ENCODE measurements at places on chromosomes 16 and 17. TPM values are rescaled to one million over a fixed set of nuclear protein-coding genes. Genes with fewer than 3 reads are reported as not detected.
A peak's percentile ranks its signal among the peaks of the same experiment; 100 is the strongest.

GRCh38 chr17:50518384-50519023, 10.3 kb downstream of the MYCBPAP start:
- no peak for DNase-seq
- H3K4me3 ChIP-seq, result no peak overlapping the region
- H3K36me3 ChIP-seq, result no peaks in the 10 kb centered on the region
- no peaks in the 10 kb centered on the region for H3K27me3 ChIP-seq
- peaks cover 11% of the 10 kb centered on the region for H3K4me1 ChIP-seq

DNA sequence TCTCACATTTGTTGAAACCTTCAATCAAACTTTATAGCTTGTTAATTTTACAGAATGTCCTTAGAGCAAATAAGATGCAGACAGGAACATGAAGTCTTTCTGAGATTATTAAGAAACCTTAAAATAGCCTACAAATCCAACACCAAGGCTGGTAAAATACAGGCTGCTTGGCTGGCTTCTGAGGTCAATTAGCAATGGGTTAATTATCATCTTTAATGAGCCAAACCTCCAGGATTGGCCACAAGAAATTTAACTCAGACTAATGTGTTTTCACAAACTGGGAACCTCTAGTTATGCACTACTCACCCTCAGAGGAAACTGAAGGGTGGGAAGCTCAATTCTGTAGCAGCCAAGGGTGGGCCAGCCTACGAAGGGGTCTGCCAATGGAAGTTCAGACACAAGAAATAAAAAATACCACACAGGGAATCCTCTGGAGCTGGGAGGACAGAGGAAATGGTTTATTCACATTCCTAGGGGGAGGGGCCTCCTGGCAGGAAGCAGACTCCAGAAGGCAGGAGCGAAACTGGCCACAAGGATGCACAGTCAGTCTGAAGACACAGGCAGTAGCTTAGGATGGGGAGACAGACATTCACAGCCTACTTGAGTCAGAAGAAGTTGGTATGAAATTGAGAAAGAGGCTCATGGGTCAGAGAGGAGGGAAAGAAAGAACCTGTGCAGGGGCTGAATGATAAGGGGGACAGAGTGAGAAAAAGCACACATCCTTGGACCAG, 36.1 kb downstream of the HIC1 start:
- no peak overlapping the region for H3K27ac ChIP-seq
- DNase-seq, result peak; percentile 74
- no peak overlapping the region for H3K4me3 ChIP-seq
- peaks cover 32% of the 10 kb centered on the region for H3K4me1 ChIP-seq
- no peaks in the 10 kb centered on the region for H3K27me3 ChIP-seq
- H3K36me3 ChIP-seq, result no peaks in the 10 kb centered on the region

DNA sequence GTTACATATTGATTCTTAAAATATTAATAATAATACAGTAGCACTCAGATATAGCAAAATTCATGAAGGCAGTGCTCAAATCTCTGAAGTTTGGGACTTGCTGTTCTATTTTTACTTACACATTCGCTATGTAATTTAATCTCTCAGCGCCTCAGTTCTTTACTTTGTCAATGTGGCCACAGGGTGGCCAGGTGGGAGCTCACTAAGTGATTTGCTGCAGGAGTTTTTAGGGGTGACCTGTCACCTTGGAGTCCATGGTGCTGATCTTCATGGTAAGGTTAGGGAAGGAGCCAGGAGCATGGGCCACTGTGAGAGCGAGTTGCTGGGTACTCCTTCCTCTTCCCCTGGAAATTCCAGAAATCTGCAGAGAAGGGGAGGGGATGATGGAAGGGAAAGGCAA, 28.1 kb downstream of the VWA3A start:
- H3K4me1 ChIP-seq, result no peaks in the 10 kb centered on the region
- H3K27ac ChIP-seq, result no peak overlapping the region
- H3K27me3 ChIP-seq, result no peaks in the 10 kb centered on the region
- H3K4me3 ChIP-seq, result no peak overlapping the region
- no peak for DNase-seq

DNA sequence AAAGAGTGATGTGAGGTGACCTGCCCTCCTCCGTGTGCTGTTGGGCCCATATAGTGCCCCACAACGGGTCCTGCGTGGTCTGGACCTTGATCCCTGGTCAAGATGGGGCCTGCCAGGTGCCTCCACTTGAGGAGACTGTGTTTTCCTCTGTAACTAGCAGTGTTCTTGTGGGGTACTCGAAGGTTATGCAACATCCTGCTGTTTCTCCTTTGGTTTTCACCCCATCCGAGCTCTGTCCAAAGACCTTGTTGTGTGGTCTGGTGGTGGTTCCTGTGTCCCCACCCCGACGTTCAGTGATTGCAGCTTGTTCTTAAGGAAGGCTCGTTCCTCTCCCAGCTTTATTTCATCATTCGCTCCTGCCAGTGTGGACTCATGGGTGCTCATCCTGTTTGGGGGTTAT, 38.7 kb upstream of the ZNF750 start:
- H3K4me1 ChIP-seq, result peaks cover 16% of the 10 kb centered on the region
- H3K4me3 ChIP-seq, result no peak overlapping the region
- no peak overlapping the region for H3K27ac ChIP-seq
- no peak for DNase-seq
- H3K27me3 ChIP-seq, result no peaks in the 10 kb centered on the region

DNA sequence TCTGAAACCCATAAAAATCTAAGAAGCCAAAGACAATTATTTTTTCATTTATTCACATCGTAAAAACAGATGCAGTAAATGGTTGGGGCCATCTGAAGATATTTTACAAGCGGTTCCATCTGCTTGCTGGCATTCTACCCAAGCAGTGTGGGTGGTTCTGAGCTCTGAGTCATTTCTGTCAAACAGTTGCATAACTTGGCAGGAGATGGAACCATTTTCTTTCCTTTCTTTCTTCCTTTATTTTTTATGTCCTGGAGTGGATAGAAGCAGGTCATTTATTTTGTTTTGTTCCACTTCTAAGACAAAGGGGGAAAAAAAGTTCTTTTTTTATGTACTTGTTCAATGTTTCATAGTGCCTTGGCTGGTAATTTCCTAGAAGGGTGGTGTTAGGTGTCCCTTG, 1151.9 kb upstream of the GOT2 start:
- no peak overlapping the region for H3K27ac ChIP-seq
- H3K4me3 ChIP-seq, result no peak overlapping the region
- DNase-seq, result no peak
- no peaks in the 10 kb centered on the region for H3K36me3 ChIP-seq

DNA sequence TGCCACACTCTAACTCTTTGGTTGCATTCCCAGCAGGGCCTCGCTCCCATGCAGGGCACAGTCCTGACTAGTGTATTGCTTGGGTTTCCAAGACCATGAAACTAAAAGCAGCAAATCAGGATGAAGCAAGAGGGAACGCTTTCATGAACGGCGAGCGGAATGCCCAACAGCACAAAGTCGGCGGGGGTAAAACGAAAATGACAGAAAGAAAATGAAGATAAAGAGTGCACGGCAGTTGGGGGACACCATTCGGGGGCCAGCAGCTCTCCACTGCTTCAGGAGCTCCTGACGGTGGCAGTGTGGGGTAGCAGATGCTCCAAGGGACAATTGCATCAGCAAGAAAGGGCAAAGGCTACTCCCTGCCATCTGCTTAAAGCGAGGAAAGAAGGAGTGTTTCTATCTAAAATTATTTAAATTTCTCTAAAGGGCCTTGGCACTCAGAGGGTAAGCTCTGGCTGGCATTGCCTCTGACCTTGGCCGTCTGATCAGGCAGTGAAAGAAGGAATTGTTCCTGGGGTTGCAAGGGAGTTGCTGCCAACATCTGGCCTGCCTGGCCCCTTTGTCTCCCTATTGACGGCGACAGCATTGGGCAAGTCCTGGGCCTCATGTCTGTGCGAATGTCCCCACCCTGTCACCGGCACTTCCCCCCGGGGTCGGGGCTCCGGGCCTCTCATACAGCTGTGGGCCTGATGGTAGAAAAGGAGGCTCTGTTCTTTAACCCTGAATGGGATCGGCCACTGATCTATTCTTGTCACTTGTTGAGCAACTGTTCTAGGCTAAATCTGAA, 138.2 kb downstream of the CMIP start:
- H3K27me3 ChIP-seq, result no peaks in the 10 kb centered on the region
- no peak overlapping the region for H3K27ac ChIP-seq
- H3K36me3 ChIP-seq, result no peaks in the 10 kb centered on the region
- DNase-seq, result peak; percentile 37
- peaks cover 8% of the 10 kb centered on the region for H3K4me1 ChIP-seq

DNA sequence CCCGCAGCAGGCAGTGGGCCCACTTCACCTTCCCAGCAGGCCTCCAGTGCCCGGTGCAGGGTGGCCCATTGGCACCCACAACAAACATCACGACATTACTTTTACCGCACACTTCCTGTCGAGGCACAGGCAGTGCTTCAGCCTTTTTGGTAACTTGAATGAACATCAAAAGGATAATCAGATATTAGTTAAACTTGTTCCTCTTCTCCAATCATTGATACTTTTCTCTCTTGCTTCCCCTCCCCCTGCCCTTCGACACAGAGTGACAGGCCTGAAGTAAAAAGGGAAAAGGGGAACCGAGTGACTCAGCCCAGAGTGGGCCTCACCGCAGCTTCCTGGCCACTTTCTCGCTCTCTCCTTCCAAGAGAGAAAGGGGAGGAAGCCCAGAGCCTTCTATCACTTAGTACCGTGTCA, 507.0 kb downstream of the MAF start:
- no peak overlapping the region for H3K27ac ChIP-seq
- no peaks in the 10 kb centered on the region for H3K27me3 ChIP-seq
- H3K4me1 ChIP-seq, result peaks cover 26% of the 10 kb centered on the region
- no peak overlapping the region for H3K4me3 ChIP-seq
- DNase-seq, result no peak
- H3K36me3 ChIP-seq, result no peaks in the 10 kb centered on the region

DNA sequence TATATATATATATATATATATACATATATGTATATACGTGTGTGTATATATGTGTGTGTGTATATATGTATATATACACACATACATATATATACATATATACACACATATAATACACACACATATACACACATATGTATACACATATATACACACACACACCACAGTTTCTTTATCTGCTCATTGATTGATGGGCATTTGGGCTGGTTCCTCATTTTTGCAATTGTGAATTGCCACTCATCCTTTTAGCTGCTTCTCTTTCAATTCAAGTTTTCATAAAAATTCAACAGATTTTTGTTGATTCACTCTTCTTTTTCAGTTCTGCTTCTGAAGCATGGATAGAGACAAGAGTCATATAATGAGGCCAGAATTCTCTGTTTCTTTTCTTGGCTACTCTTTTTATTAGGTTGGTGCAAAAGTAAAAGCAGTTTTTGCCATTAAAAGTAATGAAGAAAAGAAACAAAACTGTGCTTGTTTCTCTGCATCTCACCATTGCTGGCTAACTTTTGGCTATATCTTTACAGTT, 44.5 kb downstream of the SLFN5 start:
- no peak overlapping the region for H3K4me3 ChIP-seq
- no peaks in the 10 kb centered on the region for H3K36me3 ChIP-seq
- H3K27me3 ChIP-seq, result peaks cover 7% of the 10 kb centered on the region
- no peak for DNase-seq
- H3K27ac ChIP-seq, result no peak overlapping the region
- H3K4me1 ChIP-seq, result no peaks in the 10 kb centered on the region

GRCh38 chr16:85302018-85302847, 190.0 kb upstream of the CIBAR2 start:
- H3K4me1 ChIP-seq, result peaks cover 19% of the 10 kb centered on the region
- H3K27ac ChIP-seq, result no peak overlapping the region
- H3K4me3 ChIP-seq, result no peak overlapping the region
- DNase-seq, result peak; percentile 39
- no peaks in the 10 kb centered on the region for H3K36me3 ChIP-seq

GRCh38 chr17:13920413-13920812, 148.9 kb upstream of the COX10 start:
- DNase-seq, result no peak
- no peaks in the 10 kb centered on the region for H3K27me3 ChIP-seq

GRCh38 chr16:72188541-72188940, 16.6 kb upstream of the PMFBP1 start:
- H3K4me3 ChIP-seq, result no peak overlapping the region
- no peaks in the 10 kb centered on the region for H3K36me3 ChIP-seq
- no peaks in the 10 kb centered on the region for H3K4me1 ChIP-seq
- no peak overlapping the region for H3K27ac ChIP-seq
- no peak for DNase-seq
- no peaks in the 10 kb centered on the region for H3K27me3 ChIP-seq

GRCh38 chr16:8583199-8583598, 7.1 kb downstream of the TMEM114 start:
- DNase-seq, result no peak
- no peak overlapping the region for H3K4me3 ChIP-seq

The MAP1LC3B gene
- total RNA-seq, result 32.5 TPM

The SLC6A2 gene
- total RNA-seq, result not detected

The TPPP3 gene
- total RNA-seq, result not detected

The NLGN2 gene
- total RNA-seq, result 36.5 TPM

The MT1M gene
- total RNA-seq, result not detected

The CCDC102A gene
- total RNA-seq, result 12.8 TPM

All from neural progenitor cell (in vitro differentiated cells).